Stimulated activated CD8-positive, alpha-beta memory T cell treated with anti-CD3 and anti-CD28 coated beads, Interleukin-7, amount 100 ng/mL, for 1 hour (primary cell): ENCODE measurements at places on chromosomes 4 and X.

DNA sequence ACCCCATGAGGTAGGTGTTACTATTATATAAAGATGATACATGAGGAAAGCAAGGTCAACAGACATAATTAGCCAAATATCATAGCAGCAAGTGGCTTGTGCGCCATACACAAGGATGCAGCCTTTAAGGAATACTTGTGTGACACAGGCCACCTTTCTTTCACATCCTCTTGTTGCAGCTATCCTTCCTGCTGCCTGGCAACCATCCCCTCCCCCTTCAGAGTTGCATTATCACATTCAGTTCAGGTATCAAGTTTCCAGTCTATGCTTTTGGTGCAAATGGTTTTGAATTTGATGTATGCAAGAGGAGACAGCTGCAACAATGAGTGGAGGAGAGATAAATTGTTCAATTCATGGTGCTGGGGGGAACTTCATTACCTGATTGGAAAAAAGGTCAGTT, 6.4 kb downstream of the ZCCHC18 start:
- no peak for DNase-seq

GRCh38 chr4:2867758-2868491, 24.3 kb downstream of the ADD1 start:
- no peak for DNase-seq

DNA sequence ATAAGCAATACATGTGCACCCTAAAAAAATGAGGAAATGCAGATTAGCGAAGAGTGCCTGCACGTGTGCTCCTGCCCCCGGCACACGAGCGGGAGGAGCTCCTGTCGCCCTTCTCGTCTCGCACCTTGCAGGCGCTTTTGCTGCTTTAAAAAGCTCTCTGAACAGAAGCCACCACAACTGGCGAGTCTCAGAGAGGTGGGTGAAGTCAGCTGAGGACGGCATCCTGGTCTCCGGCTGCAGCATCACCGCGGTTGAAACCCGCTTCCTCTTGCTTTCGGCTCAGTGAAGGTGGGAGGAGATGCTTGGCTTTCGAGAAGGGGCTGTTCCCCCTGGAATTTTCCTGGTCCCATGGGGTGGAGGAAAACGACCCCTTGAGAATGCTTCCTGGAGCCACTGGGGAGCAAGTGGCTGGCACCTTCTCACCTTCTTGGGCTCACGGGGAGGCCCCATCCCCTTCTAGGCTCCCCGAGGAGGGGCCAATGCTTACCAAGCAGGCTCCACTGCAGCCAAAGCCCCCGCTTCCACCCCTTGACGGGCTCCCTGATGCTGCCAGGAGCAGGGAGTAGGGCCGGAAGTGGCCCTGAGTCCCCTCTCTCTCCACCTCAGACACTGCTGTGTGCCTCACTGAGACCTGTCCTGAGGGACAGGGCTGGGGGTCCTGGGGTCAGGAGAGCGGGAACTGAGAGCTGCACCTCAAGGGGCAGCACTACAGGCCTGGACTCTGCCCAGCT, 29.2 kb upstream of the MXD4 start:
- DNase-seq, result peak; percentile 67

- no peak for DNase-seq
These were observed 187.4 kb downstream of the SOX3 start for GRCh38 chrX:140317462-140317861.

GRCh38 chrX:13419276-13419675, 99.4 kb upstream of the ATXN3L start:
- no peak for DNase-seq
